ENCODE measurements at places on chromosomes 2 and 18.

- DNase-seq, result no peak
Observed at GRCh38 chr2:118529908-118530599, 317.4 kb downstream of the EN1 start.

DNA sequence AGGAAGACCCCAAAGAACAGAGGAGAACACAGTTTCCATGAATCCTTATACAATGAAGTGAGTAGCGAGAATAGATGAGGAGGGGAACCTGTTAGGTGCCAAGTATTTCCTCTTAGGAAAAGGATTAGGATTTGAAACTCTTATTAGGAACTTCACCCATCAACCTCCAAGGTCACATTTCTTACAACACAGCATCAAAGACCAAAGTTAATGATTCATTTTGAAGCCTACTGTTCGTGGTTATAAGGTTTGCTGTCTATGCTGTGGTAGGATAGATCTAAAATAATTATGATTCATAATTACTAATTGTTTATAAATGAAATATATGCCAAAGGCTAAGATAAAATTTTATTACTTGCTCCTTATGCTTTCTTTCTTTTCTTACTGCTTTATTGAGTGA is 6.1 kb downstream of the CFAP221 start:
- no peak for DNase-seq

DNA sequence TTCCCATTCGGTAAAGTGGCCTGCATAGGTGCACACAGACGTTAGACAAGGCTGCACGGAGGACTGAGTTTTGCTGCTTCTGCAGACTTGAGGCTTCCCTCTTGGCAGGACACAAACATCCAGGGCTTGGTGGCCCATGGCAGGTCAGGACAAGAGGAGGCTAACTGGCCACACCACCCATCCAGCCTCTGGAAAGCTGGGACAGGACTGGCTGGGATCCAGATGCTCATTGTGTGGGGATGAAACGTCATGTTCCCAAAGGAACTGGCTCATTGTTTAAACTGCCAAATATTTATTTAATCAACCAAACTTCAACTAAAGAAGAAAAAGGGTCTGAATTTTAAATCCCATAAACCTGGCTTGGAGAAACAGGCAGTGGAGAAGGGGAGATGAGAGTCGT is 239.1 kb upstream of the EPAS1 start:
- no peak for DNase-seq

DNA sequence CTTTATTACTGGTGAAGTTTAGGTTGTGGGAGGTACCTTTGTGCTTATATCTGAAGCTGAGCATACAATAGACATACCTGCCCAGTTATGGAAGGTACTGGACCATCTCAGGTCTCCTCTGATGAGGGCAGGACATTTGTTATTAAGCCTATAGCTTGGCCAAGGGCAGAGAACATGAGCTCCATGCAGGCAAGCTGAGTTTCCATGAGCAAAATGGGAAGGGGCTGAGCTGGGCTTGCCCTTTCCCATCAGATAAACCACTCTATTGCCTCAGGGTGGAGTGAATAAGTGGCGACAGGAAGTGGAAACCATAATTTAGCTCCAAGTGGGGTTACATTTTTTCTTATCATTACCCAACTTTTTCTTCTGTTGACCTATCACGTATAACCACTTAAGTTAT is 39.9 kb upstream of the EML6 start:
- no peak for DNase-seq

GRCh38 chr2:65744477-65745200 is 312.2 kb upstream of the SPRED2 start:
- DNase-seq, result no peak

GRCh38 chr18:62788876-62789275 is 73.5 kb downstream of the PHLPP1 start:
- no peak for DNase-seq

DNA sequence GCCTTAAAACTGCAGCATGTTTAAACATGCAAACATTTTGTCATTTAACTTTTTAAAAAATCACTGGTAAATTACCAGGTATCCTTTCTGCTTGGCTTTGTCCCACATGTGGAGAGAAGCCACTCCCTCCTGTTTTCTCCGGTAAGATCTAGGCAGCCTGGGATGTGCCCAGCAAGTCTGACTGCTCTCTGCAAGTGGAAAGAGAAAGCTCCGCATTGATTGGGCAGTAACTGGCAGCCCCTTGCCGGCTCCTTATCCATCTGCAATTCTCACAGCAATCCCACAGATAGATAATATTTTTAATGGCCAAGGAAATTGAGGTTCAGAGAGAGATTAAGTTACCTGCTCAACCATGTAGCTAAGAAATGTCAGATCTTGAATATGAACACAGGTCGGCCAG is 136.1 kb downstream of the TMEM200C start:
- DNase-seq, result no peak

GRCh38 chr2:186909095-186909494 is 60.1 kb upstream of the ZSWIM2 start:
- no peak for DNase-seq

- DNase-seq, result no peak
Observed at GRCh38 chr2:221431477-221431876, 140.6 kb downstream of the EPHA4 start.

DNA sequence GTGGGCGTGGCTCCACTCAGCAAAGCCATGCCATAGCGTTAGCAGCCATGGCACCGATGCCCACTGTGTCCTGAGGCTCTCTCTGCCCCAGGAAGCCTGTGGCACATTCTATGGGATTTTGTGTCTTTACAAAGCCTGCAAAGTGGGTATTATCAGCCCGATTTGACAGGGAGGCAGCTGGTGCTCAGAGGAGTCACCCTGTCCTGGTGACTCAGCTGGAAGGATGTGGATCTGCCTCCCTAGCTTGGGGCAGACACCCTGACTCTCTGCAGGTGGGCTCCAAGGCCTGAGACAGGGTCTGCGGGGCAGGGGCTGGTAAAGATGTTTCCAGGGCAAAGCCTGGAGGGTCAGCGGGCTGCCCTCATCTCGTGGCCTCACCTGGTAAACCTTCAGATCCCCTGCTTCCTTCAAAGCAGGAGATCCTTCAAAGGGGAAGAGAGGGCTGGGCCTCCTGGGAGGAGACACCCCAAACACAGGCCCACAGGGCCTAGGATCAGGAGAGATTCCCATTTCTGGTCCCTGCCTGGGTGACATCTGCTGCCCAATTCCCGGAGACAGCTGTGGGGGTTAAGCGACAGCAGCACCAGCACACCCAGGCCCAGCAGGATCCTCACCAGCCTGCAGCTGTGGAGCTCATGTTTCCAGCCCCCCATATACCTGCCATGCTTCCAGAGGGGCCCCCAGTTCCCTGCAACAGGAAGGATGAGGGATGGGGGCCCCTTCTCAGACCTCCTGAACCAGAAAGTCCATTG is 3.0 kb upstream of the ASB1 start:
- no peak for DNase-seq

DNA sequence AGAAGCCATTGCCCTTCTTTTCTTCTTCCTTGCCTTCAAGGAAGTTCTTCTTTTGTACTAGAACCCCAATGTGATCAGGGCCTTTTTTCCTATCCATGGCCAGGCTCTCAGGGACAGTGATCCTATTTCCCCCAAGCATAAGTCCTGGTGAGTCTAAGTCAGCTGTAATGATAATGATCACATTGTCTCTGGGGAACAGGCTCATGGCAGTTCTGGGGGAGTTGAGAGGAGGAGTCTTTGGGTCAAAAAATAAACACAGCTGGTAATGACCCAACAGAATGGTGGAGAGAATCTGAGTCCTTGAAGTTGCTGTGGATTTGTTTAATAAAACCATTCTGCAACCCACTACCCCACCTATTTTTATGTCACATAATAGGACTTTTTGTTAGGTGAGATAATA is 96.6 kb downstream of the SOCS6 start:
- peak; percentile 12 for DNase-seq

- peak; percentile 51 for DNase-seq
Observed at GRCh38 chr2:223165423-223166214, 113.6 kb downstream of the KCNE4 start.

DNA sequence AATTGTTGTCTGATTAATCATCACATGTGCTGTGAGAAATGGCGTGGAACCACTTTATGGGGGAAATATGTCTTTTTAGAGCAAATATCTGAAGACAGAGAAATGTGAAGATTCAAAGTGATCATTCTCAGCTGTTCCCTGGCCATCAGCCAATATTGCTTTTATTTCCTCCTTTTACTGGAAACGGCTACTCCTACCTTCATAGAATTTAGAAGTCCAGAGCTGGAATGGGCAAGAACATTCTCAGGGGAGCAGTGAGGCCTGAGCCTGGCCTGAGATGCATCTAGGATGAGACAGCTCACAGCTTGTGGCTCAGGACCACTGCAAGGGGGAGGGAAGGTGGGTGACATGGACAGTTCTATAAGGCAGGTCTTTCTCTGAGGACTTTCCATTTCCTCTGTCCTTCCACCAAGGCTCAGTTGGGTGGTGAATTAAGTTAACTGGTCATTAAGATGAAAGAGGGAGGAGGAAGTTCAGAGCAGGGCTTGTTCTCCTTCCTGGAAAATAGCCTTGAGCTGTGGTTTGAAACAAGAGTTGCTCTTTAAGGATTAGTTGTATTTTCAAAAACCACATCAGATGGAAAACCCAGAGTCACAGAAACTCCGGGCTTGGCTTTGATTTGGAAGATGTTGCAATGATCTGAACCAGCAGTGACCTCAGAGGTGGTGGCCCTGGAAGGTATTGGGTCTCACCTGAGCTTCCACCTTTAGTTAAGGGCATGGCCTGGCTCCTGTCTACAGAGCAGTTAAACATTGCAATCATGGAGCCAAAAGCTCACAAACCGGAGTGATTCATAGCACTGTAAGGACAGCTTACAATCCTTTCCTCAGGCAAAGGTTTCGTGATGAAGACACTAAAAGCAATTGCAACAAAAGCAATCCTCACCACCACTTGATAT is 144.3 kb downstream of the VAPA start:
- DNase-seq, result no peak

- DNase-seq, result no peak
Observed at GRCh38 chr18:78677483-78678317, 301.9 kb upstream of the SALL3 start.

DNA sequence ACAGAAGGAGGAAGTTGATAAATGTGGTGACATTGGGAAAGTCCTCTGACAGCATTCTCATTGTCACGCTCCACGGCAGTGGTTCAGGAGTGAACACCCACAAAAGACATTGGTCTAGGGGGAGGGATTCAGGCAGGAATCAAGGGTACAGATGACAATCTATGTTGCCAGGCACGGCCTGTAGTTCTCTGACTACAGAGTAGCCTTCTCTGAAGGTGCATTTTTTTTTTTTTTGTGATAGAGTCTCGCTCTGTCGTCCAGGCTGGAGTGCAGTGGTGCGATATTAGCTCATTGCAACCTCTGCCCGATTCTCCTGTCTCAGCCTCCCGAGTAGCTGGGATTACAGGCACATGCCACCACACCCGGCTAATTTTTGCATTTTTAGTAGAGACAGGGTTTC is 7.4 kb upstream of the MOB1A start:
- DNase-seq, result no peak

GRCh38 chr18:57784034-57784800 is 18.9 kb downstream of the ATP8B1 start:
- DNase-seq, result no peak

- DNase-seq, result no peak
Observed at GRCh38 chr2:64698177-64698643, 44.5 kb upstream of the SERTAD2 start.

DNA sequence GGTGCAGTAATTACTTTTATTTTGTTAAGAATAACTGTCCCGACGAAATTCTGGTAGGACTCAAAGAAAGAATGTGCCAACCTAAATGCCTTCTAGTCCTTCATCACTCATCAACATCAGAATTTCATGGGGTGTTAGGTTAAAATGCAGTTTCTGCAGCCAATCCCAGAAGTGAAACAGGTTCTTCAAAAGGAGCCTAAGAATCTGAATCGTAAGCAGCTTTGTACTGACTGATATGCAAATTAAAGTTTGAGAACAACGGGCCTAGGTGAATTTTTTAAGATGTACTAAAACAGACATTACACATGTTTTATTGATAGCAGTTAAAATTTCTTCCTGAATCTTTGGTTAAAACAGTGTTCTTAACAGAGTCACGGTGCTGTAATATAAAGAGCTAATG is 140.3 kb upstream of the ZC3H15 start:
- DNase-seq, result no peak

- DNase-seq, result no peak
Observed at GRCh38 chr2:113173542-113174375, at the start of gene PSD4. Gene PSD4, plus strand, starts transcription at chr2:113173971. Its CDS starts 8,486 bp downstream, at chr2:113182457.

DNA sequence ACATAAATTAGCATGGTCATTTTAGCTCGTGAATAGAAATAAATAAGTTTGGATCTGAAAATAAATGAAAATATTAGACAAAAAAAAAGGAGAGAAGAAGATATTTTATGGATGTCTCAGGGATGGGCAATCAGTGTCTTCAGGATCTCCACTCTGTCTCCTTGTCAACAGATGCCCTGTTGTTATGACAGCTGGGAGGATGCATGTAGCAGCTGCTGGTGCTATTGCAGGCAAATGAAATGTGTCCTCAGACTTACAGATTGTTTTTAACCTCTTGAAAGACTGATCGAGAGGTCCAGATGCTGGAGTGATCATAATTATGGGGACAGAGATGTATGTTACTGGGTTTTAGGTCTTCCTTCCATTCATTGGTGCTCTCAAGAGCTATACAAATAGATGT is 24.7 kb upstream of the ARL4C start:
- no peak for DNase-seq

GRCh38 chr2:96762529-96763311 is 2.0 kb downstream of the CNNM4 start:
- DNase-seq, result no peak
